ENCODE measurements at places on chromosomes 16 and 17.

- DNase-seq, result no peak
Measured at GRCh38 chr17:51029568-51030463, 90.9 kb downstream of the SPAG9 start.

GRCh38 chr16:58684001-58684353 is 593 bp downstream of the SLC38A7 start:
- DNase-seq, result no peak

GRCh38 chr17:72385475-72385874 is 264.7 kb downstream of the SOX9 start:
- no peak for DNase-seq

DNA sequence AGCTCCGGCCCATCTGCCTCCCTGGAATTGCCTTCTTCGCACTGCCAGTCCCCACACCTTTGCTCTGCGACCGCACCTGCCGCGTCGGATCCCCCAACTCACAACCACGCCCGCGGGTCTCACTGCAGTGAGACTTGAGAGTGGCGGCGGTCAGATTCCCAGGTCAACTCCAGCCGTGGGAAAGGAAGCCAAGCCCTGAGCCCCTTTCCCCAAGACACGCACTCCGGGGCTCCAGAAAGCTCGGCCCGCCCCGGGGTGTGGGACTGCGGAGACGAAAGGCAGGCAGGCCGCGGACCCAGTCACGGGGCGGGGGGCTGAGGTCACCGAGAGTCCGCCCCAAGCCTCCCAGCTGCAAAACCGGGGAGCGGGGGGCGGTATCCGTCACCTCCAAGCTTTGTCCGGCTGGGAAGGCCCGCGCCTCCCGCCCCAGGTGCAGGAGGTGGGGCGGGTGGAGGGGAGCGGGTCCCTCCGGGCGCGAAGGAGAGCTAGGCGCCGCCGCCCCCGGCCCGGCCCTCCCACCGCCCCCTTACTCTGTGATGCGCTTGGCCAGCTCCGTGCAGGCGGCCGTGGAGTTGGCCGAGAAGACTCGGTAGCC is 615 bp downstream of the PRPSAP1 start:
- DNase-seq, result no peak

DNA sequence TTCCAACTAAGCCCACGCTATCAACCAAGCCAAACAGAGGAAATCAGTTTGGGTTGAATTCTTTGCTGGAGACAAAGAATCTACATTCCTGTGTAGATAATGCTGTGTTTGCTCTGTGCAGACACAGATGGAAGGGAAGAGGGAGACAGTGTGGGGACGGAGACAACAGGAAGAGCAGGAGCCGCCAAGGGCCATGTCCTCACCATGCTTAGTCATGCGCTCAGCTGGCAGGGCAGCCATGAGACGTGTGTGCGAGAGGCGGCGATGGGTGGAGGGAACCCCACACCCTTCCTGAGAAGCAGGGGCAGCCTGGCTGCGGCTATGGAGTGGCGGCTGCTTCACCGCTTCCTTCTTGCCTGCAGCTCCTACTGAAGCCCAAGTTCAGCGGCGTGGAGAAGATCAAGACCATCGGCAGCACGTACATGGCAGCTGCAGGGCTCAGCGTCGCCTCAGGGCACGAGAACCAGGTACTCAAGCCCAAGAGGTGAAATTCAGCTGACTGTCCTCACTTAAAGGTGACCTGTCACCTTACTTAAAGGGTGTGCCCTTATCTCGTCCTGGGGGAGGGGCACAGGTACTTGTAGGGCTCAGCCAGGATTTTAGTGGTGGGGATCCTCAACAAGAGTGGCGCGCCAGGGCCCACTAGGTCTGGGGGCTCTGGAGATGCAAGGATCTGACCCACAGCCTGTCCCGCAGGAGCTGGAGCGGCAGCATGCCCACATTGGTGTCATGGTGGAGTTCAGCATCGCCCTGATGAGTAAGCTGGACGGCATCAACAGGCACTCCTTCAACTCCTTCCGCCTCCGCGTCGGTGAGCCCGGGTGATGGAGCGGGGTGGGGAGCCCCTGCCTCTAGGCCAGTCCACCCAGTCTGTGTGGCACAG is 47.5 kb downstream of the ADCY7 start:
- no peak for DNase-seq

- DNase-seq, result no peak
Measured at GRCh38 chr17:56028837-56029236, 124.4 kb upstream of the ANKFN1 start.

- DNase-seq, result no peak
Measured at GRCh38 chr16:49351096-49351487, 22.5 kb upstream of the C16orf78 start.

DNA sequence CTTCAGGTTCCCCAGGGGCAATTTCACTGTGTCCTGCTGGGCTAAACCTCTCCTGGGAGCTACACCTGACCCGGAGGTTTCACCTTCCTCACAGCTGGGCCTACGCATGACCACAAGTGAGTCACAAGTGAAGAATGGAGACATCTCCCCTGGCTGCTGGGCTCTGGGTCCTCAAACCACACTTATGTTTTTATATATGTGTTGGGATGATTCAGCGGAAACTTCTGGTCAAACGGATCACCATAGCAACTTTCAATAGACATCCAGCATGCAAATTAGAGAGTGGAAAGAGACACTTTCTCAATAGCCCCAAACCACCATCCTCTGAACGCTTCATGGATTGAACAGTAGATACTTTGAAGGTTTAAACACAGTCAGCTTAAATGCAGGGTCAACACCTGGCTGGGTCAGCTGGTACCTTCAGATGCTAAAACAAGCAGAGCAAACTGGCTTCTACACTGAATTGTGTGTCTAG is 28.0 kb upstream of the MAF start:
- DNase-seq, result no peak

GRCh38 chr17:4059656-4060055 is 83.2 kb downstream of the ZZEF1 start:
- no peak for DNase-seq

- no peak for DNase-seq
Measured at GRCh38 chr16:72532906-72533410, 361.0 kb upstream of the PMFBP1 start.

- no peak for DNase-seq
Measured at GRCh38 chr16:52492789-52493357, 54.1 kb downstream of the TOX3 start.

DNA sequence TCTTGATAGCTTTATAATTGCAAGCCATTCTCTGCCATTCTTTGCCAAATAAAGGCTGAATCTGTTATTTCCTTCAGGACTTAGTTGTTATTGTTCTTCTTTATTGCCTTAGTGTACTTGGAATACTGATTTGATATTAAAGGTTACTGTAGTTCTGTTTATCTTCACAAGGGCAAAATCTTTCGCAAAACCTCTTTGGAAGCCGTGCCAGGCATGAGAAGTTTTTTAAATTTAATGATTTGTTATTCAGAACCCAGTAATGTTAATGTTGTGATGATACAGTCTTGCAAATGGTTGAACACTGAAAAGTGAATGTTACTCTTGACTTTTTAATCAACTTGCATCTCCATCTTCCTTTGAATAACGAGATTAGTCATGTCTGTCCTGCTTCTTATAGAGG is 1225.2 kb upstream of the GOT2 start:
- no peak for DNase-seq

DNA sequence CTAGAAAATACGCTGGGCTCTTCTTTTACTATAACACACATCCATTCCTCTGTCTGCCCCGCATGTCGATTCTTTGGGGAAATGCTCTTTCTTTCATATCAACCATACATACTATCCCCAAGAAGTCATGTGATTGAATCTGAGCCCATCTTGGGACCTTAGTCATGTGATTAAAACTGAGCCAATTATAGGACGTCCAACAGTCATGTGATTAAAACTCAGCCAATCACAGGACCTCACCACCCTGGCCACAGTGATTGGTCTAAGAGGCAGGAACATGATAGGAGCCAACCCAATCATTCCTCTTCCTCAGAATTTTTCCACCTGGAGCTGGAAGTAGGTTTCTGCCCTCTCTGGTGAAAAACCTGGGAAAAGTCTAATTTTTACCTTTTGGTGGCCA is 78.8 kb downstream of the TMEM114 start:
- DNase-seq, result no peak

GRCh38 chr16:75127713-75128415 is 11.3 kb upstream of the LDHD start:
- no peak for DNase-seq

DNA sequence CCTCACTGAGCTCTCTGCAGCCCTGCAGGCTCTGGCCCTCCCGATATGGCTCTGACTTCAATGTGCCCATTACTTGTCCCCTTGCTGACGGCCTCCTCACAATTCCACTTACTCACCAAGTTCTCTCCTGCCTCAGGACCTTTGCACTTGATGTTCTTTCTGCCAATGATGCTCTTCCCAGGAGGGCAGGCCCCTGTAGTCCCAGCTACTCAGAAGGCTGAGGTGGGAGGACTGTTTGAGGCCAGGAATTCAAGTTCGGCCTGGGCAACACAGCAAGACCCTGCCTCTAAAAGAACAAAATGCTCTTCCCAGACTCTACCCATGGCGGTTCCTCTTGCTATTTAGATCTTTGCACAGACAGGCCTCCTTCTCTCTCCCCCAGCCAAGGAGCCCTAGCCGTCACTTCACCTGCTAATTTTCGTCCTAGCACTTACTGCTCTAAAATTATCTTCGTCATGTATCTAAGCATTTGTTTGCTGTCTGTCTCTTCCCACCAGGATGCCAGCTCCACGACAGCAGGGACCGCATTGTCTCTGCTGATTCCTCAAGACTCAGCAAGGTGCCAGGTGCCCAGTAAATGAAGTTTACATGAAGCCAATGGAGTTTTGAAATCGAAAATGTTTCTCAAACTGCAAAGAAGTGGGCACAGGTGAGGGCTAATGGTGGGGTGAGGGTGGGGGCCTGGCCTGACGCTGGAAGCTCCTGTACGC is 626 bp upstream of the RAI1 start:
- DNase-seq, result no peak

DNA sequence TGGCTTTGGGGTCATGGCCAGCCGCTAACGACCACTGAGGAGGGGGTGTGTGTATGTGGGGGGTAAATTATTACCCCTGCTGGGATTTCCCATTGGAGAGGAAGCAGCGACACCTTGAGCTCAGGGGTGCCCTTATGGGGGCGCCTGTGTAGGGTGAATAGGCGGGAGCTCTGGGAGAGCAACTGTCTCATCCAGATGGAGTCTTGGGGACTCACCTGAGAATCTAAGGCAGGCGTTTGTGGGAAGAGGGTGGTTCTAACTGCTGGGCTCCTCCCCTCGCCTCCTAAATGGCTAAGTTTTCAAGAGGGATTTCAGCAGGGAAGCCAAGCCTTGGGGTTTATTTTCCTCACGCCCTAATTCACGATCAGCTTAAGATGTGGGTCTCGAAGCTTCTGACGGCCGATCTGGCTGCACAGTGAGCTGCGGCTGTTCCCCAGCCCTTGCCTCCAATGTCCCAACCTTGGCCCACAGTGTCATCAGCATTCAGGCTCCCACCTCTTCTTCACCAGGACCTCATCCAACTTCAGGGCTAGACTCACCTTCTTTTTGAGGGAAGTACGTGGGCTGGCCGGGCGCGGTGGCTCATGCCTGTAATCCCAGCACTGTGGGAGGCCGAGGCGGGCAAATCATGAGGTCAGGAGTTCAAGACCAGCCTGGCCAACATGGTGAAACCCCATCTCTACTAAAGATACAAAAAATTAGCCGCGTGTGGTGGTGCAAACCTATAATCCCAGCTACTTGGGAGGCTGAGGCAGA is 136.9 kb upstream of the EEF2KMT start:
- no peak for DNase-seq

DNA sequence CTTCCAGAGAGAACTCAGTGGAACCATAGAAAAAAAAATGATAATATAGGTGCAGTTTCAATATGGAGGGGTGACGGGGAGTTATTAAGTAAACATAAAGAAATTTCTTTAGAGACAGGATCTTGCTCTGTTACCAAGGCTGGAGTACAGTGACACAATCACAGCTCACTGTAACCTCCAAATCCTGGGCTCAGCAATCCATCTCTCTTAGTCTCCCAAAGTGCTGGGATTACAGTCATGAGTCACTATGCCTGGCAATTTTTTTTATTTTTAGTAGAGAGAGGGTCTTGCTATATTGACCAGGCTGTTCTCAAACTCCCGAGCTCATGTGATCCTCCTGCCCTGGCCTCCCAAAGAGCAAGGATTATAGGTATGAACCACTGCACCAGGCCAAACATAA is 48.8 kb downstream of the NLRC5 start:
- DNase-seq, result no peak

DNA sequence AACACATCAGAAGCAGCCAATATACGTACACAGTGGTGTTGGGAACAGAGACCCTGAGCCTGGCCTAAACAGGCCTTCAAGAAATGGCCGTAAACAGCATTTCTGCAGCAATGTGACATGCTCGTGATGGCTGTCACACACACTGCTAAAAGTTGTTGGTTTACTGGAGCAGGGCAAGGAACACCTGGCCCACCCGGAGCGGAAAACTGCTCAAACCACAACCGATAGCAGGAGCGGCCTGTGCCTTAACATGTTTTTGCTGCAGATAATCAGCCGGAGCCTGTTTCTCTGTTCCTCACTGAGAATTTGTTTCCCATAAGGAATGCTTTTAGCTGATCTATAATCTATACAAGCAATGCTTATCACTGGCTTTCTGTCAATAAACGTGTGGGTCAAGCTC is 6.0 kb upstream of the DPEP1 start:
- DNase-seq, result no peak

DNA sequence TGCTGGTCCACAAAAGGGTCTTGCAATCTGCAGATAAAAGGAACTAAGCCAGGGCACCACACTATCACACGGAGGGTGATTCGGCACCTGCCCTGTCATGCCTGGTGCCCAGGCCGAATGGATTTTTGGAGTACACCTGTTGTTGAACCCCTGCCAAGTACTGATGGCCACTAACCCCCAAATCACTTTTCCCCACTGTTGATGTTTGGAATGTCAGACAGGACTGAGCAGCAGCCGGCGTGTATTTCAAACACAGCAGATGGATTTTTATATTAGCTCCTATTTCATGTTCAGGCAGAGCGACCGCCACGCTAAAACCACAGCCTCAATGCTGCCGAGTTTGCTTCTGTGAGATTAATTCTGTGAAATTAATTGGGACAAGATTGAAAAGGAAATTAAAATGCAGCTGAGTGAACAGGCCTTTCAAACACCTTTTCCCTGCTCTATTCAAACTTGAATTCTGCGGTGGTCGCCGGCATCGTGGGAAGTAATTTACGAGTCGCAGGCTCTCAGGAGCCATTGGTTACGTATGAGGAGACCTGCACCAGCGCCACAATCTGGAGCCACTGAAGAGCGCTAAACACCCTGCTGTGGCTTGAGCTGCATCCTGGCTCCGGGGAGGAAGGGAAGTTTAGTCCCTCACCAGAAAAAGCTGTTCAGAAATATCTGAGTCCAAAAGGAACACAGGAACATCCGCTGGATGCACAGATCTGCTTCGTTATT is 48.5 kb downstream of the SNX11 start:
- no peak for DNase-seq

DNA sequence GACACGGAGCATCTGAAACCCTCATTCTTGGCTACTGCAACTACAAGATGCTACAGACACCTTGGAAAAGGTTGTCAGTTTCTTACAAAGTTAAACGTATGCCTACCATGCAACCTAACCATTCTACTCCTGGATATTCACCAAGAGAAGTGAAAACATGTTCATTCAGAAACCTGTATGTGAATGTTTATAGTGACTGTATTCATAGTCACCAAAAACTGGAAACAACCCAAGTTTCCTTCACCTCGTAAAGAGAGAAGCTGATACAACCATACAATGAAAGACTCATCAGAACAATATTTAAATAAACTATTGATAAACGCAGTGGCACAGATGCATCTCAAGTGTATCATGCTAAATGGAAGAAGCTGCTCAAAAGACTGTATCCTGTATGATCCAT is 55.4 kb upstream of the CHMP6 start:
- DNase-seq, result no peak

GRCh38 chr16:30481381-30481780 is 8.8 kb downstream of the ITGAL start:
- no peak for DNase-seq

- DNase-seq, result no peak
Measured at GRCh38 chr17:56298846-56299245, 145.6 kb downstream of the ANKFN1 start.

Data from vagina (tissue), 2 donors.